ENCODE measurements at places on chromosomes 2 and 18.
A peak's percentile ranks its signal among the peaks of the same experiment; 100 is the strongest.

DNA sequence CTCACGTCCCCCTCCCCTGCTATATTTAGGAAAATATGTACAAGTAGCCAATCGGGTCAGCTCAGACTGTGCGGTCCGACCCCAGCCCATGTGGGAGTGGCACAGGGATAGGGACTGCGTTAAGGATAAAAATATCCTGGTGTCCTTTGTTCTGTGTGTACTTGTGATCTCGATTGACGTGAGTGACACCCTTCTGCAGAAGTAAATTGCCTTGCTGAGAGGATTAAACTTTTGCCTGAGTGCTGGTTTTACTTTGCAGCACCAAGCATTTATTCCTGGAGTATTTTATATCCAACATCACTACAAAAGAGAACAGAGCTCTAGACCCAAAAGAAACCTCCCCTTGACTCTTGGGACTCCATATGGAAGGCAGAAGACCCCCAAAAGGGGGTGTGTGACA, 28.0 kb upstream of the RALBP1 start:
- no peak for DNase-seq

DNA sequence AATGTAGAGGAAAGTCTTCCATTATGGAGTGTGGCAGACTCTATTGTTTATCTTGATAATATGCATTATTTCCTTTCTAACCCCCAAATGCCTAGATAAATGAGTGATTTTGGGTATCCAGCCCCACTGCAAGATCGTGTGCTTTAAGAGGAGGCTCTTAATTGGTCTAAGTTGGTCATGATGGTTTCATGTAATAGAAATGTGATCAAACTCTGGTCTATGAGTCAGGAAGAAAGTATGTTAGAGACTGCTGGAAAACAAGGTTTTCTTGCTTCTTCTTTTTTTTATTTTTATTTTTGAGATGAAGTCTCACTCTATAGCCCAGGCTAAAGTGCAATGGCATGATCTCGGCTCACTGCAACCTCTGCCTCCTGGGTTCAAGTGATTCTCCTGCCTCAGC, 344.5 kb upstream of the TNP1 start:
- DNase-seq, result no peak

DNA sequence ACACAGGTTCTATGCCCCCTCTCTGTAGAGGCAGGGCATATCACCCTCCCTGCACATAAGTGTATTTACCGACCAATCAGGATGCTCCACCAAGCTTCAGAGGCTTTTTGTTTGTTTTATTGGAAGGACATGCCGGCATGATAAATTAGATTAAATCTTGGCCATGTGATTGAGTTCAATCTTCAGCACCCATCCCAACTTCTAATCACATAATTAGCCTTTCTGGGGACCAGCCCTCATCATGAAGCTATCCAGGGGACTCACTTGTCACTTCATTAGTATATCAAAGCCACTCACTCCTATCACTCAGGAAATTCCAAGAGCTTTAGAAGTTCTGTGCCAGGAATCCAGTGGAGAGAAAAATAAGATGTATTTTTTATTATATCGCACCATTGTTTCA, 158.6 kb upstream of the SYT4 start:
- DNase-seq, result no peak

- no peak for DNase-seq
Observed at GRCh38 chr2:144835634-144836350, 315.9 kb upstream of the ZEB2 start.

- DNase-seq, result no peak
Observed at GRCh38 chr2:30636311-30636710, 170.9 kb downstream of the CAPN13 start.

DNA sequence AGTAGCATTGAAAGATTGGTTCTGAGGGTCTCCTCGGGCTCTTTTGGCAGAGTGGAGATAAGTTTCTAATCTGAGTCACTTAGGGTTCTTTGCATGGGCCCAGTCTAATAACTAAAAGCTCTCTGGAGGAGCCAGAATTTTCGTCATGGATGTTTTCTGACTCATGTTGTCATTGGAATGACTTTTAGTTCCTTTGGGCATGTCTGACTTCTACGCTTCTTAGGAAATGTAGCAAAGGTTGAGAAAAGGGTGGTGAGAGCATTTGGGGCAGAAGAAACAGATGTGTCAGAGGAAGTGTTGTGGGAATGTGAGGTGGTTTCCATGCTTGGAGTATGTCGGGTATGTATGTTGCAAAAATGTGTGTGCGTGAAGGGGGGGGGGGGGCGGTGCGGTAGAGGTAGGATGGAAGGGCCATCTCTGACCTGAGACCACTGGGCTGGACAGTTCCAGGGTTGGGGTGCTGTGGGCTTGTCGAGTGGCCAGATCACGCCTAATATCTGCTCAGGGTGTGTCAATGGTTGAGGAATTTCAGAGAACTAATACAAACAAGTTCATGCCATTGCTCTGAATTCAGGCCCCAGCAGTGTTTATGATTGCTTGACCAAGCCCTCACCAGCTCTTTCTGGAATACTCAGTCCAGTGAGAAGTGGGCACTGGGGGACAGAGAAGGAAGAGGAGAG, 26.9 kb downstream of the KLHL29 start:
- DNase-seq, result no peak

- no peak for DNase-seq
Observed at GRCh38 chr2:70118798-70119454, 31.6 kb downstream of the PCBP1 start.

GRCh38 chr2:69253611-69254301, 133.3 kb downstream of the GFPT1 start:
- peak; percentile 83 for DNase-seq

GRCh38 chr2:25078170-25079049, 36.5 kb downstream of the EFR3B start:
- DNase-seq, result peak; percentile 73

- DNase-seq, result no peak
Observed at GRCh38 chr2:215612786-215613185, 176.9 kb upstream of the FN1 start.

GRCh38 chr2:187654535-187654934, 100.3 kb upstream of the TFPI start:
- DNase-seq, result peak; percentile 39

GRCh38 chr2:137133225-137133624, 367.9 kb downstream of the THSD7B start:
- DNase-seq, result no peak

- DNase-seq, result no peak
Observed at GRCh38 chr2:105338020-105338385, 663 bp downstream of the C2orf49 start.

Measured in thyroid gland (tissue), 4 donors.